ENCODE measurements at places on chromosomes 2 and 18.

- no peak for DNase-seq
These were observed 769.7 kb downstream of the SUCLG1 start for GRCh38 chr2:83689402-83689801.

DNA sequence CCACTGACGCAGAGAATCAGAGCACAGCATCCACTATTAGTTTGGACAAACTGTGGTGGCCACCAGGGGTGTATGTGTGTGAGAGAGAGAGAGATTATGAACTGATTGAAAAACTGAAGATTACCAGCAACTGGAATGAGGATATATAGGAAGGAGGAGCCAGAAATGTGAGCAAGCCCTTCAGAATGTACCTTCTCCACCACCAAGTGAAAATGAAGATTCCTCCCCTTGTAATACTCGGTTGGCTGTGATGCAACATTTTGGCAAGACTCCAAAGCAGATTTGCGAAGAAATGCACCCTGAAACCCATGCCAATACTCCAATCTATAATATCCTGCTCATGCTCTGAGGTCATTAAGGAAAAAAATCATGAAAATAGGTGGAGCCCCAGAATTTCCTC, 121.2 kb upstream of the SLC35G4 start:
- no peak for DNase-seq

GRCh38 chr2:218010140-218010983, 7.6 kb upstream of the TNS1 start:
- peak; percentile 67 for DNase-seq

- peak; percentile 83 for DNase-seq
These were observed 66.8 kb upstream of the ASAP2 start for GRCh38 chr2:9139491-9140443.

DNA sequence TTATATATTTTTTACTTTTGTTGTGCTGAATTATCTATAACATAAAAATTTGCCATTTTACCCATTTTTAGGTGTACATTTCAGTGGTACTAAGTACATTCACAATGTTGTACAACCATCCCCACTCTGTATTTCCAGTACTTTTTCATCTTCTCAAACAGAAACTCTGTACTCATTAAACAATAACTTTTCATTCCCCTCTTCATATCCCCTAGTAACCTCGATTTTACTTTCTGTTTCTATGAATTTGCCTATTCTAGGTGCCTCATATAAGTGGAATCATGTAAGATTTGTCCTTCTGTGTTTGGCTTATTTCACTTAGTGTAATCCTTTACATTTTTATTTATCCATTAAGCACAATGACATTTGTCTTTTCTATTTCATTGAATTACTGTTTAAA, 51.3 kb downstream of the GTF2A1L start:
- no peak for DNase-seq

- no peak for DNase-seq
These were observed 372.1 kb upstream of the TMEFF2 start for GRCh38 chr2:192566863-192567262.

GRCh38 chr2:10038716-10039115, 4.6 kb upstream of the KLF11 start:
- no peak for DNase-seq

DNA sequence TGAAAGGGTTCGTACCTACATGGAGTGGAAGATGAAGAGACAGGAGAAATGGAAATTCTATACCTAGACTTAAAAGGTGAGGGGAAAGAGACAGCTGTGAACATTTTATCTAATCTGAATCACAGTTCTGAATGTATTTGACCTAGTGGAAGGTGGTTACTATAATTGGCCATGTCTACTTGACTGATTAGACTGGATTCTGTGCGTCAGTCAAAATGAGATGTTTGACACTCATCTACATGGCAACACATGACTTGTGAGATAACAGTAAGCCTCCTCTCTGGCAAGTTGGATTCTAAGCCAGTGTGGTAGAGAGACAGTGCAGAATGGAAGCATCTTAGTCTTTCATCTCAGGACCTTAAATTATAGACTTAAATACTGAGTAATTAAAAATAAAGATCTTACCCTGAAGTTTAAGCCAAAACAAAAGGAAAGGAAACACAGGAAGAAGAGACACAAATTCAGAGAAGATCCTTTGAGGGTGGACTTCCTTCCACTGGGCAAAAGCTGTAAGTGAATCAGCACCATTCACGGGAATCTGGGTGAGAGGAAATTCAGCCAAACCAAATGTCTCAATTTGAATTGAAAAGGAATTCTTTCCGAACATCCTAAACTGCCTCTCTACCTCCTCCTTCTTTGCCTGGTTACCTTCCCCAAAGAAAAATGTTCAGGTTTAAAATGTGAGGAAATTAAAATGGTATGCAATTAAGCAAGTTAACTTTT, 121.6 kb downstream of the EHBP1 start:
- DNase-seq, result no peak

DNA sequence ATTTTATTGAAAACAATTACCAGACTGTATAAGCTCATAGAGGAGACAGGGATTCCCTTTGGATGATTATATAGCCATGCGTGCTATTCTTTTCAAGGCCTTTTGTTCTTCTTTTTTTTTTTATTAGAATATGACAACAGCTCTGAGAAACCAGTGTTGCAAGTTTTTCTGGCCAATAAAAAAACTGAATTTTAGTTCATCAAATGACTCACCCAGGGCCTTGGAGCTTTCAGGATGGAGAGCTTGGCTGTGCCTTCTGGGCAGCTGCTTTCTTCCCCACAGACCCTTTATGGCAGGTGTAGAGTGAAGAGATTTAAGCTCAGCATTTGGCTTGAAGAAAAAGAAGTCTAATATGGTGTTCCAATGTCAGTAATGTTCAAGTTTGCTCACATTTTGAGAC, 497.9 kb upstream of the FANCL start:
- no peak for DNase-seq

GRCh38 chr2:110674620-110675555, 3.0 kb downstream of the BUB1 start:
- DNase-seq, result peak; percentile 63

GRCh38 chr2:185668710-185669109, 69.9 kb upstream of the FSIP2 start:
- DNase-seq, result no peak

DNA sequence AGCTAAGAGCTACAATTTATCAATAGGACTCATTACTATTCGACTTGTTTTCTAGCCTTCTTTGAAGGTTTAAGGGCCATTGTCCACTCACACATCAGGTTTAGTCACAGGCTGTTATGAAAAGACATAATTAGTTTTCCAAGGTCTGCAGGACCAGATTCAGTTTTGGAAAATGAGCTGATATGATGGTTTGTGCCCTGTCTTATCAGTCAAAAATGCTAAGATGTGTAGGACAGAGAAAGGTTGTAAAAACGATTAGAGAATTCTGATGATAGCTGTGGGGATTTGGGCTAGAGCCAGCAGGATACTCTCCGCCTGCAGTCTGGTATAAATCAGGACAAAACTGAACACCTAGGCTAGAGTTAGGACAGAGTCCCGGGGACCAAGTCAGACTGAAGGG, 213.3 kb downstream of the LRRTM1 start:
- no peak for DNase-seq

- DNase-seq, result no peak
These were observed 27.5 kb upstream of the SLC66A3 start for GRCh38 chr2:11127761-11128160.

DNA sequence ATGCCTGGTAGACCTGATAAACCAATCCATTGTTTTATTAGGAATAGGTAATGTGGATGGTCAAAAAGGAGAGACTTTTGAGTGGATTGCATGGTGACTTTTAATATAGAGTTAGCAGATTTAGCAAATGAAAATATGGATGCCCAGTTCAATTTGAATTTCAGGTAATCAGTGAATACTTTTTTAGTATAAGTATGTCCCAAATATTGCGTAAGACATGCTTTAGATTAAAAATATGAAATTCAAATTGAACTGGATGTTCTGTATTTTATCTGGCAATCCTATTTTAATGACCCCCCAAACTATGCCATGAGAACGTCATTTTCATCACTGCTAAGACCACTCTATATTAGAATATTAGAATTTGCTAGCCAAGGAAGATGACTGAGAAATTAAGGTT, 30.3 kb upstream of the TNP1 start:
- no peak for DNase-seq

GRCh38 chr2:229417176-229417575, 146.1 kb upstream of the PID1 start:
- no peak for DNase-seq

GRCh38 chr18:63969942-63970808, at the start of gene SERPINB8:
SERPINB8 (plus strand) TSS chr18:63970081; CDS start chr18:63978309, 8,228 bp downstream.
- DNase-seq, result peak; percentile 93

DNA sequence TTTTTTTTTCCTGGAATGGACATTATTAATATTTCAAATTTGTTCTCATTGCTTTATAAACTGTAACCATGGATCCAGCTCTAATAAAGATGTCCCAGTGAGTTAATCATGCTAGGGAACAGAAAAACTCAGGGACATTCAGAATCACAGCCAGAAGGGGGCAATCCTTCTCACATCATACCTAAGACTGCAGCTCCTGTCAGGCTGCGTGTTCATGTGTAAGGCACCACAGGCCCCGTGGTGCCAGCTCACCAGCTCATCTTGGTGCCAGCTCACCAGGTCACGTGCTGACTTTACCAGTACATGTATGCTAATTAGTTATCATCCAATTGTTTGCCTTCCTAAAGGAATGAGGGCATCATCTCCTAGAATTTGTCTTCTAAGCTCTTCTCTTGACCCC, 84.7 kb upstream of the NEDD4L start:
- peak; percentile 32 for DNase-seq

- no peak for DNase-seq
These were observed 27.0 kb upstream of the CCDC178 start for GRCh38 chr18:33467531-33467930.

Measured in suppressor macrophage treated with lipopolysaccharide for 4 hours (primary cell).